ENCODE measurements at places on chromosomes 2 and 18. TPM values are rescaled to one million over a fixed set of nuclear protein-coding genes. Genes with fewer than 3 reads are reported as not detected.

The UCN gene
- total RNA-seq: 3.1 TPM

GRCh38 chr2:37091873-37092272 is 7.6 kb downstream of the GPATCH11 start:
- no peaks in the 10 kb centered on the region for H3K4me1 ChIP-seq
- no peak for DNase-seq
- no peak overlapping the region for H3K27ac ChIP-seq
- no peak overlapping the region for H3K4me3 ChIP-seq

- DNase-seq: peak; percentile 16
- no peak overlapping the region for H3K4me3 ChIP-seq
- H3K36me3 ChIP-seq: no peaks in the 10 kb centered on the region
Observed at GRCh38 chr2:239778042-239778851, 246.9 kb downstream of the NDUFA10 start.

GRCh38 chr18:45320724-45321123 is 294.6 kb upstream of the SLC14A2 start:
- H3K4me3 ChIP-seq: no peak overlapping the region
- peaks cover 17% of the 10 kb centered on the region for H3K4me1 ChIP-seq
- DNase-seq: no peak
- H3K27ac ChIP-seq: no peak overlapping the region
- no peaks in the 10 kb centered on the region for H3K27me3 ChIP-seq
- no peaks in the 10 kb centered on the region for H3K36me3 ChIP-seq

- peaks cover 66% of the 10 kb centered on the region for H3K4me1 ChIP-seq
- H3K36me3 ChIP-seq: peaks cover 3% of the 10 kb centered on the region
- peak overlapping the region; percentile 92 for H3K27ac ChIP-seq
- peak overlapping the region; percentile 14 for H3K4me3 ChIP-seq
- H3K27me3 ChIP-seq: no peaks in the 10 kb centered on the region
- DNase-seq: no peak
Observed at GRCh38 chr2:101752716-101753616, 55.5 kb downstream of the MAP4K4 start.

- H3K4me3 ChIP-seq: no peak overlapping the region
- H3K4me1 ChIP-seq: peaks cover 29% of the 10 kb centered on the region
- H3K27me3 ChIP-seq: no peaks in the 10 kb centered on the region
Observed at GRCh38 chr2:172408143-172408766, 19.1 kb upstream of the ITGA6 start.

DNA sequence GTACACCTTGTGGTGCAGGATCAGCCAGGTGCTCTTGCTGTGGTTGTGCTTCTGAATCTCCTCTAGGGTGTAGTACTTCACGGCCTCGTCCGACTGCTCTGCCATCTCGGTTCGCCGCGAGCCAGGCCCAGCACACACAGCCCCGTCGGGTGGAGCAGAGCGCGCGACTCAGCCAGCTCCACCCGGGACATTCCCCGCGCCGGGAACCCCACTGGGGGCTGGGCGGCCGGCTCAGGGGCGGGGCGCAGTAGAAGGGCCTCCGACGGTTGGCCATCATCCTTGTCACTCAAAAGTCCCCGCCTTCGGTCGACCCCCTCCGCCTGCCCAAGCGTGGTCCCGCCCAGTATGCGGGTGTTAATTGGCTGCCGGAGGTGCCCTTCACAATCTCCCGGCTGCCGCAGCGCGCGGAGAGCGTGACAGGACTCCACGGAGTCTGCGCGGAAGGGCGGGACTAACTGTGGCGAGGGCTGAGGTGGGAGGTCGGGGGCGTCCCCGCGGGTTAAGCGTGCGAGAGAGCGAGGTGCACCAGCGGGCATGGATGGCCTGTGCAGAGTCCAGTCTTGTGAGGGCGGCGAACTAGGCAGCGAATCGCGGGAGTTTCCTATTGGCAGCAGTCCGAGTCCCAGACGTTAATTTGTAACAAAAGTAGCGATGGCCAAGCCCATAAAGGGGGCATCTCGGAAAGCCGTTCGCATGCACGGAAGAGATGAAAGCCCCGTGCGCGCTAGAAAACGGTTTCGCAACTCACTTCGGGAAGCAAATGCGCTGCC is at the start of gene CYB5A:
CYB5A (minus strand) TSS at position 193 of the 770 bp plus-strand sequence; CDS start at position 105, 88 bp downstream.
- H3K36me3 ChIP-seq: no peaks in the 10 kb centered on the region
- H3K4me3 ChIP-seq: peak within 1 kb of the TSS; percentile 93
- DNase-seq: peak; percentile 100
- H3K27me3 ChIP-seq: no peaks in the 10 kb centered on the region

GRCh38 chr18:55510809-55511208 is 77.2 kb downstream of the TCF4 start:
- DNase-seq: no peak
- H3K4me1 ChIP-seq: peaks cover 38% of the 10 kb centered on the region
- no peak overlapping the region for H3K4me3 ChIP-seq

The MEIS1 gene
- total RNA-seq: 305 TPM

GRCh38 chr2:80256782-80257167 is 47.8 kb downstream of the LRRTM1 start:
- H3K27me3 ChIP-seq: peaks cover 8% of the 10 kb centered on the region
- no peak overlapping the region for H3K4me3 ChIP-seq
- H3K4me1 ChIP-seq: peaks cover 7% of the 10 kb centered on the region
- no peak for DNase-seq
- no peak overlapping the region for H3K27ac ChIP-seq
- no peaks in the 10 kb centered on the region for H3K36me3 ChIP-seq

The LRRC30 gene
- total RNA-seq: not detected

DNA sequence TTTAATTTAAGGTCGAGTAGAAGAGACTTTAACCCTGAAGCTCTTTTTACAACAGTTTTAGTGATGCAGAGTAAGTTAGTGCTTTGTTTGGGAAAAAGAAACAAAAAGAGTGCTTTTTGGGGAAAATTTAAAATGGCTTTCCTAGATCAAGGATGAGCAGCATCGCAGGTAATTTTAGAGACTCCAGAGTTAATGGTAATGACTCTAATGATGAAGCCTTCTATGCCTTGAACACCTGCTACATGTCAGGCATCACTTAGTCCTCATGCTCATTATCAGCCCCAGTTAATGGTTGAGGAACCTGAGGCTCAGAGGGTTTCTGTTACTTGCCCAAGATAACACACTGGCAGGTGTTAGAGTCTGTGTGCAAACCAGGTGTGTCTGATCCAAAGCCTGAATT is 167.8 kb downstream of the ACOXL start:
- no peaks in the 10 kb centered on the region for H3K36me3 ChIP-seq
- H3K27me3 ChIP-seq: peaks cover 3% of the 10 kb centered on the region
- peaks cover 2% of the 10 kb centered on the region for H3K4me1 ChIP-seq
- H3K27ac ChIP-seq: no peak overlapping the region

GRCh38 chr2:109516445-109517117 is 97.2 kb downstream of the SEPTIN10 start:
- H3K36me3 ChIP-seq: no peaks in the 10 kb centered on the region
- no peak overlapping the region for H3K27ac ChIP-seq
- no peaks in the 10 kb centered on the region for H3K4me1 ChIP-seq
- no peaks in the 10 kb centered on the region for H3K27me3 ChIP-seq
- no peak overlapping the region for H3K4me3 ChIP-seq

GRCh38 chr2:127069003-127069402 is 38.0 kb downstream of the BIN1 start:
- peaks cover 2% of the 10 kb centered on the region for H3K36me3 ChIP-seq
- H3K27me3 ChIP-seq: no peaks in the 10 kb centered on the region
- DNase-seq: no peak
- no peak overlapping the region for H3K4me3 ChIP-seq

DNA sequence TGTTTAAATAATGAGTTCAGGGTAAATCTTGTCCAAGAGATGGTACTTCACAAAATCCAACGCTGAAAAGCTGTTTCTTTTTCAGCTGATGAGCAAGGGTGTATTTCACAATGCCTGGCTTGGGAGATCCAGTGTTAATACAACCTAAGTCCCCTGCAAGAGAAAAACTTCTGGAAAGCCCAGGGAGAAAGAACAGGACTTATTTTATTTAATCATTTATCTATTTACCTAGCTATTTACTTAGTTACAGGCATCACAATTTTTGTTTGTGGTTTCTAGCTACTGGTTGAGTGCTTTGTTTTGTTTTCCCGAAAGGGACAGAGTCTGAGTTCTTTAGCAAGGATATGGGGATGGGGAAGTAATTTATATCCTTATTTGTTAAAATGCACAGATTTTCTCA is 598.2 kb upstream of the SYT4 start:
- peak overlapping the region; percentile 75 for H3K27ac ChIP-seq
- H3K27me3 ChIP-seq: no peaks in the 10 kb centered on the region
- no peak overlapping the region for H3K4me3 ChIP-seq

The AMER3 gene
- not detected for total RNA-seq

DNA sequence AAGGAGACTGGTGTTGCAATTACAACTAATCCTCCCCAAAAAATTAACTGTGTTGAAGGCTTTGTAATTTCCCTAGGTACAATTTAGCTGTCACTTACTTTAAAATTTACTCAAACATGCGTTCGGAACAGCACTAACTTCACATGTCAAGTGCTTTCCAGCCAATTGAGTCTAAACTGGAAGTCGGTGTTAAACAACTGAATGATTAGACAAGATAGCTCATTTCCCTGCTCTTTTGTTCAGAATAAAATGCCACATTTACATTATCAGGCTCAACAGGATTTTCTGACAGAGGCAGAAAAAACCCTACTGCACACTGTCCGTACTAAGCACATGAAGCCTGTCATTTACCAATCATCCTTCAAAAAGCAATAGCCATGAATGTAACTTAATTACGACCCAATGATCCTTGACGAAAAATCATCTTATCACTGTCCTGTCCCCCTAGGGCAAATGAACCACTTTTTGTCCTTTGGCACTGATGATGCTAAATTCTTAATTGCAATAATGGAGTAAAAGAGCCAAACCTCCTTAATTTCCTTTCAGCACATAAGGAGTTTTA is 56.0 kb downstream of the LRPPRC start:
- H3K27ac ChIP-seq: no peak overlapping the region
- H3K4me1 ChIP-seq: no peaks in the 10 kb centered on the region
- peaks cover 16% of the 10 kb centered on the region for H3K36me3 ChIP-seq
- no peak overlapping the region for H3K4me3 ChIP-seq

The C2orf72 gene
- total RNA-seq: 0.77 TPM

The LHCGR gene
- not detected for total RNA-seq

The ANKRD30B gene
- total RNA-seq: not detected

The MLPH gene
- 7.7 TPM for total RNA-seq
